ENCODE measurements at places on chromosomes 3 and 15. TPM values are rescaled to one million over a fixed set of nuclear protein-coding genes. Genes with fewer than 3 reads are reported as not detected.

DNA sequence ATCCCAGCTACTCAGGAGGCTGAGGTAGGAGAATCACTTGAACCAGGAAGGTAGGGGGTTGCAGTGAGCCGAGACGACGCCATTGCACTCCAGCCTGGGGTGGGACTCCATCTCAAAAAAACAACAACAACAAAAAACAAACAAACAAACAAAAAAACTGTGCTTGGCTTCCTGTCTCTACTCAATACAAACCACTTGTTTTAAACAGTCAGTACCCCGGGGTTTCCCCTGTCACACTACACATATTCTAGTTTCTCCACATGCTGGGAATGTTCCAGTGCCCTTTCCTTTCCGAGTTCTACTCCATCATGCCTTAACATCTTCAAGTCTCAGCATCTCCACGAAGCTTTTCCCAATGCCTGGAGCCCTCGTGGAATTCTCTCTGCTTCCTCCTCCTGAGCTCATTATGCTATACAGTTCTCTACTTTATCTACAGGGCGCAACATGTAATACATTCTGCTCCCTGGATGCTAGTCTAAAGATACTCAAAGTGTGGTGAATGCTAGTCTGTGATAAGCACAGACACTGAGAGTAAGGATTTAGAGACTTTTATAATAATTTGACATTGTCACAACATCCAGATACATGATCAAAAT lies 7.8 kb downstream of the EMC3 start:
- no peak for DNase-seq

The MEX3B gene
- 9.6 TPM for total RNA-seq

The PLIN1 gene
- total RNA-seq = 0.07 TPM

DNA sequence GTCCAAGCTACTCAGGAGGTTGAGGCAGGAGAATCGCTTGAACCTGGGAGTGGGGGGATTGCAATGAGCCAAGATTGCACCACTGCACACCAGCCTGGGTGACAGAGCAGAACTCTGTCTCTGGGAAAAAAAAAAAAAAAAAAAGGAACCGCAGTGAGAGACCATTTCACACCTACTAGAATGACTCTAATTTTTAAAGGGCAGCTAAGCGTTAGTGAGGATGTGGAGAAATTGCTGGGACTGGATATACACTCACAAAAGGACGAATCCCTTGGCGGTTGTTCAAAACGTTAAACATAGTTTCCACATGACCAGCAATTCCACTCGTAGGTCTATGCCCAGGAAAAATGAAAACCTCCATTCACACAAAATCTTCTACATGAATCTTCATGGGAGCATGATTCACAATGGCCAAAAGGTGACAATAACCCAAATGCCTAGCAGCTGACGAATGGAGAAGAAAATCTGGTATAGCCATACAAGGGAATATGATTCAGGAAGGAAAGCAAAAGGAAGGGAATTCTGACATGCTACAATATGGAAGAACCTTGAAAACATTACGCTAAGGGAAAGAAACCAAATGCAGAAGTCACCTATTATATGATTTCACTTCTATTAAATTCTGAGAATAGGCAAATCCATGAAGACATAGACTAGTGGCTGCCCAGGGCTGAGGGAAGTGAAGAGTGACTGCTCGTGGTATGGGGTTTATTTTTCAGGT lies 127.0 kb downstream of the CHSY1 start:
- DNase-seq = no peak

DNA sequence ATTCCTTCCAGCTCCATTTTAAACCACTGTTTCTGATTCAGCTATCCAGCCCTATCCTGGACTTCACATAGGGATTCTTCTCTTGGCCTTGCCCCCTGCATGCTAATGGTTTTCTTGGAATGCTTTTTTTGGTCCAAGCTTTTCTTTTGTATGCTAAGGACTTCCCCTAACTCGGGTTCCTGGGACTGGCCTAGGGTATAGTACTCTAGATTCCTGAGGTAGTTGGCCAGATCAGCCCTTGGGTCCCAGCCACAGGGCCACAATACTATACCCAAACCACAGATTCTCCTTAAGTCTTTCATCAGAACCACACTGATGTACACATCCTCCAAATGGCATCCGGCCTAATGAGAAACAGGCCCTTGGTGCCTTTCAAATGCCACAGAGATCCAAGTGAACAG lies 2.8 kb downstream of the FYCO1 start:
- DNase-seq = no peak

DNA sequence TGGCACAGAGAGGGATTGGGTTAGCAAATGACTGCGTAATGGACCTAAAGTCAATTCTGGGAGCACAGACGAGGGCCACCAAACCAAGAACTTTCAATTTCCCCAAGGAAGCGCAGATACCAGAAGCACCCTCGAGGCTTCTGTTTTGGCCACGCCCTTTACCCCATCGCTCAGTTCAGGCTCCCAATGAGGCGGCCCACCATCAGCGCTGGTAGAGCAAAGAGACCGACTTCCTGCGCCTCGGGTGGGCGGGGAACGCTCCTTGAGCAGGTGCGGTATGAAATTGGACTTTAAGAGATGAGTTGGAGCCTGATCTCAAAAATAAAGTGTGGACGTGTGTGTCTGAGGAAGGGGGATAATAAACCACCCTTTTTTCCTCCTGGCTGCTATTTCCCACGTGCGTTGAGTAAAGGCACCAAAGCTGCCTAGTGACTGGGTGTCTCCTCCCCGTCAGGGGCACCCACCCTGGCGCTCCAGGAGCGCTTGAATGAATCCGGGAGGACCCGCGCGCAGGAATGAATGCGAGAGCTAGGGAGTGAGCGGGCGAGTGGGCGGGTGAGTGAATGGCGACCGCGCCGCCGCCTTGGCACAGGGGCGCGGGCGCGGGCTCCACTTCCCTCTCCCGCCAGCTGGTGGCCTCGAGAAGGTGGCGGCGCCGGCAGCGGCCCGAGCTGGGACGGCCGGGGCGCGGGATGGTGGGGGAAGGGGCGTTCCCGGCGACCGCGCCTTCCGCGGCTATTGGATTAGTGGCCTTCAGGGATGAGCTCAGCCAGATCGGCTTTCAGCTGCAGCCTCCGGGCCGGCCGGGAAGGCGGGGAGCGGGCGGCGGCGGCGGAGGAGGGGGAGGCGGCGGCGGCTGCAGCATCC lies at the start of gene SPSB4:
SPSB4 (plus strand) TSS at position 772 of the 867 bp plus-strand sequence. CDS start 14,758 bp downstream, outside the sequence.
- no peak for DNase-seq

DNA sequence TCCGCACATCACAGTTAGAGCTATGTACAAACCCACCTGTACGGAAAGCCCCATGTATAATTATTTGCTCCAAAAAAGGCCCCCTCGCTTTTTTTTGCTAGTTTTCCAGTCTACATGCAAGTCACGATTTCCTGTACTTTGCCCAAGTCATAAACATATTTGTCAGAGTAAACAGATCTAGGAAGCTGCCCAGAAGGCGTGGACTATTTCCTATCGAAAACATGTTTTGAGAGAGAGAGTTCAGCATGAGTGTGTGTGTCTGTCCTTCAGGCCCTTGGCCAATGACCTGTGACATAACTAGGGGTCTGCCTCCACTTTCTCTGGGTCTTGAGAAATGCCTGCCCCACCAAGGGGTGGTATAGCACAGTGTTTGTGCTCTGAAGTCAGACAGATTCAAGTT lies 72.7 kb upstream of the HACD2 start:
- peak; percentile 43 for DNase-seq

DNA sequence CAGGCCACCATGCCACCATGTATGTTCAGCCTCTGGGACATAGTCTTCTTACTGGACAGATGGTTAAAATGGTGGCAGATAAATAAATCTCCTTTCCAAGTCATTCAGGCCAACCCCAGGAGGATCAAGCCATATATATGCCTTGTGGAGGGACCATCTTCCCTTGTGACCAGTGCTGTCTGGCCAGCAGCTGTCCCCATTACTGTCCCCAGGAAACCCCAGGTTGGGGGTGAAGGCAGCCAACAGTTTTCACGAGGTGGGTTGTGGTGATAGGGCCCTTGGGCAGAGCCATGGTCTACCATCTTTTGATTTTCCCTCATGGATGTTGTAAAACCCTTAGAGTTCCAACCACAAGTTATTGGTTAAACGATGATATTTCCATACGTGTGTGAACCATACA lies 48.7 kb upstream of the PCSK6 start:
- DNase-seq = no peak

The CD200 gene
- total RNA-seq = 8.1 TPM

GRCh38 chr15:78637776-78638435 lies 3.1 kb downstream of the CHRNB4 start:
- no peak for DNase-seq

The GOLGA6D gene
- not detected for total RNA-seq

DNA sequence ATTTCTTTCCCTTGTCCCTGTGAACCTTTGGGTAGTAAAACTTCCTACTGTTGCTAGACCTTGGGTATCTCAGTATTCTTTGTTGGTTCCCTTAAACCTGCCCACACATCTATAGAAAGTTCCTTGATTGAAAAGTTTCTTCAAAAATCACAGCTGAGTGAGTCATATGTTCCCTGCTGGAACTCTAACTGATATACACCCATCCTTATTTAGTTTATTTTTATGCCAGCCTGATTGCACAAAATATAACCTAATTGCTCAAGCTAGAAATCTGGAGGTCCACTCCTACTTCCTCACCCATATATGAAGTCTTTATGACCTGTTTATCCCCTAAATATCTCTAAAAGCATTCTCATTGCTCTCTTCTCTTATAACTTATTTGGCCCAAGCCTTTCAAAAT lies 13.7 kb upstream of the GJD2 start:
- no peak for DNase-seq

- no peak for DNase-seq
Observed at GRCh38 chr15:87031540-87032230, 952.0 kb downstream of the AGBL1 start.

- no peak for DNase-seq
Observed at GRCh38 chr15:86855307-86856291, 775.9 kb downstream of the AGBL1 start.

GRCh38 chr3:119470866-119471265 lies 2.1 kb downstream of the POGLUT1 start:
- DNase-seq = no peak

- DNase-seq = no peak
Observed at GRCh38 chr15:92452143-92452542, 58.5 kb downstream of the ST8SIA2 start.

DNA sequence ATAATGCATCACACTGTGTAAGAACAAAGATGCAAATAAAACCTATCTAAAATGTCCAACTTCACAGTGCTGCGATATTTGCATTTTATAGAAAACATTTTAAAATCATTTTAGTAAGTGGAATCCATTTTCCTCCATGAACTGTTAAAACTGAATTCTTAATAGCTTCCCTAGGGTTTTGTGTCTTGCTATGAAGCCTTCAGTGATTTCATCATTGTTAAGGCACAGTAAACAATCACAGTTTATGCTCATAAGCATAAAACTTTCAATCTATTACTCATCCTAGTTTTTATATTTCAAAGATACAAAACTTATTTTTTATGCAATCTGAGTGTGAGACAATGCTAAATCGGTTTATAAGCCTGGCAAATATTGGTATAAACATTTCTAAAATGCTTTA lies 509.7 kb downstream of the TUSC7 start:
- no peak for DNase-seq

The CGNL1 gene
- 50.1 TPM for total RNA-seq

- no peak for DNase-seq
Observed at GRCh38 chr3:79249701-79250100, 518.1 kb downstream of the ROBO1 start.

- no peak for DNase-seq
Observed at GRCh38 chr3:12138044-12138443, 20.7 kb downstream of the TIMP4 start.

The ZNF148 gene
- total RNA-seq = 24.1 TPM

DNA sequence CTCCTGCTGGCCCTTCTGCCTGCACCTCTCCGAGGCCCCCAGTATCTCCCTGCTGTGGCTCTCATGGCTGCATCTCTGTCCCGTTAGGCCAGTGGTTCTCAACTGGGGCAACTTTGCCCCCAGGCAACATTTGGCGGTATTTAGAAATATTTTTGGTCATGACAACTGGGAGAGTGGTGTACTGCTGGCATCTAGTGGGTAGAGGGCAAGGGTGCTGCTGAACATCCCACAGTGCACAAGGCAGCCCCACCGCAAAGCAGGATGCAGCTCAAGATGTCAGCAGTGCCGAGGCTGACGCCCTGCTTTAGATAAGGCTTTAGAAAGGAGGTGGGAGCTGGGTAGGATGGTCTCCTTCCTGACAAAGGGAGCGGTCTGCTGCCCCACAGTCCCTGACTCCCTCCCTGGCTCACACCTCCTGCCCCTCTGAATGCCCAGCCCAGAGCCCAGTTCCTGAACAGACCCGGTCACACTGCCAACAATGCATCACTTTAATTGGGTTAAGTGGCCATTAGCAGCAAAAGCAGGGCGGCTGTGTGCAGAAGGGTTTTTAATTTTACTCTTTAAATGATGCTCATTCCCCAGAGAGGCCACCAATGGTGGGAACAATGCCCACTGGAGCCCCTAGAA lies 68.8 kb upstream of the TMEM115 start:
- no peak for DNase-seq

The SEMA7A gene
- 1.3 TPM for total RNA-seq

- DNase-seq = no peak
Observed at GRCh38 chr3:21372316-21372715, 378.7 kb downstream of the ZNF385D start.

The CDHR4 gene
- not detected for total RNA-seq

The RPN1 gene
- 745 TPM for total RNA-seq

Measured in pulmonary artery endothelial cell (primary cell).